ENCODE measurements at places on chromosomes 16 and 17.

DNA sequence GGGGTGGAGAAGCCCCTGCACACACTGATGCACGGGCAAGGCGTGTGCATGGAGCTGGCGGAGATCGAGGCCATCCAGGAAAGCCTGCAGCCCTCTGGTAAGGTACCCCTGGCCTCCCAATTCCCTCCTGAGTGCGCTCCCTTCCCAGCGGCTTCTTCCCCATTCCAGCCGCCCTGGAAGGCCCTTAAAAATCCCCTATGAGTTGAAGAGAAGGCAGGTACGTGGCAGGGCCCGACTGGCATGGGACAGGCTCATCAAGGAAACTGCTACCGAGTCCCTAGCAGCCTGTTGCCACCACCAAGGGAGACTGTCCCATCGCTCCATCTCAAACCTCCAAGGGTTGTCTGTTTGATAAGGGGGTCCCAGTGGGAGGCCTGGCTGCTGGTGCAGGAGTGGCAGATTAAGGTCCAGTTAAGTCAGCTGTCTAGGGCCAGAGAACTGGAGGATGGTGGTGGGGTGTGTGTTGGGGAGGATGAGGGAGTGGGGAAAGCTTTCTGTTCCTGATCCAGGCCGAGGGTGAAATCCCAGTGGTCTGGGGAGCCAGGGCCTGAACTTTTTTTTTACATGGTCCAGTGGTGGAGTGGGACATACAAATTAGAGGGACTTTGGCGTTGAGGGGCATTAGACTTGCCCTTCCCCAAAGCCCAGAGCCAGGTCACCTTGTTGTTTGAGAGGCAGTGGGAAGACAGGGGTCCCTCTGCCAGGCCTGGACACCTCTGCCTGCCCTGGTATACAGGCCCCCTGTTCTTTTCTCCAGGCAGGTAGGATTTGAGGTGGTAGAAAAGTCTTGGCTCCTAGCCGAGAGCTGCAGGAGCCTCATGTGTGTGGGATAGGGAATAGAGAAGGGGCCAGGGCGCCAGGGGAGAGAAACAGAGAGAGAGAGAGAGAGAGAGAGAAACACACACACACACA lies 994 bp downstream of the IGFBP4 start:
- peak; percentile 20 for DNase-seq

DNA sequence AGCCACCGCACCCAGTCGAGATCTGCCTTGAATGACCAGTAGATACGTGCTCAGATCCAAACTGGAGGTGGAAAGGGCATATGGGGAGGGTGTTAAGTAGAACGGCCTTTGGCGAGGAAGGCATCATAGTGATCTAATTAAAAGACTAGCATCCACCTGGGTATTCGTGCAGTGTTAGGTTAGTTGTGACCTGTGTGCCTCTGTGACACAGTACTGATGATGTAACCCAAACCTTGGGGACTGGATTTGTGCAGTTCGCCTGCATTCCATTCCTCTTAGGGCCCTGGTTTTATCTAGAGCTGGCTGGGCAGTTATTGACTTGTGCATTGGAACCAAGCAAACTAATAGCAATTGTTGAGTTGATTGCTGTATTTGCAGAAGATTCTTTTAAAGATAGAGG lies 47.9 kb downstream of the SNX29 start:
- no peak for DNase-seq

- no peak for DNase-seq
These were observed 84.3 kb downstream of the PRKCA start for GRCh38 chr17:66386498-66387351.

DNA sequence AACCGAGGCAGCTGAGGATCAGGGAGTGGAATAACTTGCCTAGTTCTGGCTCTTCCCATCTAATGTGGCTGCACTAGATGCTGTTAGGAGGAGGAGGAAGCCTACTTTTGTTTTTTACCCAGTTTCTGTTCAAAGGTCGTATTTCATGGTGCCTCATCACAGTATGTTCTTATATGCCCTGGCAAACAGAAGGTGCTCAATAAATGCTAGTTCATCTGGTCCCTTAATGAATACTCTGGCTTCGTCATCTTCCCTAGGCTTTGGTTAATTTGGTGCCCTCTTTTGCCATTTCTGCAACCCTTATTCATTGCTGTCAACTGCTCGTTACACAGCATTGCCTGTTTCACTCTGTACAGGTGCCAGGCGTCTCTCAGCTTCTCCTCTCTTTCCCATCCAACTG lies 151.7 kb downstream of the WWOX start:
- DNase-seq = no peak

DNA sequence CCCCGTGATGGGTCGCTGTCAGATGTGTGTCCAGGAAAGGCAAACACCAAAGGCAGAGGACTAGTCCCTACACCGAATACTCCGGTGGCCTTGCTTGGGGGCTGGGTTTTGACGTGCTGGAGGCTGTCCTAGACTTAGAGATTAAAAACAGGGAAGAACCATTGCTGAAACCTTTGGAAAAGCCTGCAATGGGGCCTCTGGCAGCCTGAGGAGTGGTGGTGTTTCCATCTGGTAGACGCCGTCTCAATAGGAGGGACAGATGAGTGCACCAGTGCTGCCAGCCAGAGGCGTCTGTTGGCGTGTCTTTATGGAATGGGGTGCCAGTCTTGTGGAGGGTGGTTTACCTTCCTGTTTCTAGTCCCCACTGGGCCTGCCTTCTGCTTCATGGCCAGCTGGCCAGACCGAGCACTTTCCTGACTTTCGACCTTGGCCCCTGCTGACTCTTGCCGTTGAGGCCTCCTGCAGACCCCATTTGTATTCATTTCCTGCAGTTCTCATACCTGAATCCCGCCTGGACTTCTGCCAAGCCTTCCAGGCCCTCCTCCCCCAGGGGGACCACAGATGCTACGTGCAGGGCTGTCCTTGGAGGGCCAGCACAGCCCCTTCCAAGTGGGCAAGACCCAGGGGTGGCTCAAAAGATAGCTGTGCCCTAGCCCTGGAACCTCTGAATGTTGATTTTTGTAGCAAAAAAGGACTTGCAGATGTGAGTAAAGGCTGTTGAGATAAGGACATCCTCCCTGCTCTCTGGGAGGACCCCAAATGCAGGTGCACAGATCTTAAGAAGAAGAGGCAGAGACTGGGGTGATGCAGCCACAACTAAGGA lies 1.9 kb upstream of the DNASE1 start:
- DNase-seq = no peak

- DNase-seq = no peak
These were observed 76.3 kb downstream of the JPH3 start for GRCh38 chr16:87678618-87679017.

- no peak for DNase-seq
These were observed 13.6 kb upstream of the GIP start for GRCh38 chr17:48981927-48982539.

GRCh38 chr17:1515640-1516387 lies 598 bp downstream of the INPP5K start:
- peak; percentile 69 for DNase-seq

GRCh38 chr17:10556301-10557005 lies 7.0 kb upstream of the MYH2 start:
- DNase-seq = no peak
